ENCODE measurements at places on chromosomes 3 and 15.

GRCh38 chr15:57505949-57506391 lies 85.7 kb upstream of the MYZAP start:
- no peak for DNase-seq

- no peak for DNase-seq
These were observed 21.0 kb downstream of the ZDHHC3 start for GRCh38 chr3:44954962-44955361.

DNA sequence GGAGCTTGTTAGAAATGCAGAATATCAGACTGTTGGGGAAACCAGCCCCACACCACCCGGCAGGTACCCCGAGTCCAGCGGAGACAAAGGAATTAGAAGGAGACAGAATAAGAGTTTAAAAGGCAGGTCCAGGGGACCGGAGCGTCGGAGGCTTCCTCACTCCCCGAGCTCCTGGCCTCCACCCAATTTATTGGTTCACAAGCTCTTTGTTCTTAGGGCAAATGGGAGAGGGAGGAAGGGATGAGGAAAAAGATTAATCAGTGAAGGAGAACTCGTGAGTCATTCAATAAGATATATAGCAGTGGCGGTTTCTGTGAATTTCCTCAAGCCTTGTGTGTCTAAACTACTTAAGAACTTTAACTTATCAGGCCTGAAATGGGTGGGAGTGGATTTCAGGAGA lies 32.1 kb upstream of the WDR72 start:
- no peak for DNase-seq

DNA sequence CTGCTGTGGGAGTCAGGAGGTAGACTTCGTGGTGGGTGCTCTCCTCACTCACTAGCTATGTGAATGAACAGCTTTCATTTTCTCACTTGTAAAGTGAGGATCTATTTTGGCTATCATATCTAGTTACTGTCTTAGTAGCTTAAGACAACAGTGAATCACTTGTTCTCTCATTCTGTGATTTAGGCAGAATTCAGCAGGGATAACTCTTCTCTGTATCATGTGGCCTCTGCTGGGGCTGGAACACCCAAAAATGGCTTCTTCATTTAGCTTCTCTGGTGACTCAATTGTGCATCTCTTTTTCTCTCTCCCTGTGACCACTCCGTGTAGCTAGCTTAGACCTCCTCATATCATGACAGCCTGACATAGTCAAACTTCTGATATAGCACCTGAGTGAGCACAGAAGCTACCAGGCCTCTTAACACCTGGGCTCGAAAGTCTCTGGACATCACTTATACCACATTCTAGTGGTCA lies 68.4 kb downstream of the BFSP2 start:
- DNase-seq, result no peak

GRCh38 chr3:123400169-123400568 lies 48.7 kb downstream of the ADCY5 start:
- DNase-seq, result no peak

Measured in nephron progenitor cell (in vitro differentiated cells).